Stimulated activated CD4-positive, alpha-beta T cell treated with anti-CD3 and anti-CD28 coated beads, Interleukin-2, amount 100 ng/mL, for 48 hours (primary cell): ENCODE measurements at places on chromosomes 16 and 17.
A peak's percentile ranks its signal among the peaks of the same experiment; 100 is the strongest.

GRCh38 chr17:55463600-55463999, 42.0 kb upstream of the MMD start:
- DNase-seq = no peak

DNA sequence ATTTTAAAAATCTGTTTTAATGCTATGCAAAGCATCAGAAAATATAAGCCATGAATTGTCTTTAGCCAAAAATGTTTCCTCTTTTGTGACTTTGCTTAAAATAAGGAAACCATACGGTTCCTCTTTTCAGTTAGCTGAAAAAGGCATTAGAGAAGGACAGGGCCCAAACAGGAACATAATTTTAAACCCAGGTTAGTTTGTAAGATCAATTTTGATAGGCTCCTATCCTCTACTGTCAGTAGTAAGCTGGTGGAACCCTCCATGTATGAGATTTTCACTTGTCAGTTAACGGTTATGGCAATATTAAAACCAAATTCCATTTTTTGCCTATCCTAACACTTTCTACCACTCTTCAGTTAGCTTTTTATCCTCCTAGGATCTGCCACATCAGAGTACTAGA, 4.3 kb downstream of the EVI2B start:
- no peak for DNase-seq

DNA sequence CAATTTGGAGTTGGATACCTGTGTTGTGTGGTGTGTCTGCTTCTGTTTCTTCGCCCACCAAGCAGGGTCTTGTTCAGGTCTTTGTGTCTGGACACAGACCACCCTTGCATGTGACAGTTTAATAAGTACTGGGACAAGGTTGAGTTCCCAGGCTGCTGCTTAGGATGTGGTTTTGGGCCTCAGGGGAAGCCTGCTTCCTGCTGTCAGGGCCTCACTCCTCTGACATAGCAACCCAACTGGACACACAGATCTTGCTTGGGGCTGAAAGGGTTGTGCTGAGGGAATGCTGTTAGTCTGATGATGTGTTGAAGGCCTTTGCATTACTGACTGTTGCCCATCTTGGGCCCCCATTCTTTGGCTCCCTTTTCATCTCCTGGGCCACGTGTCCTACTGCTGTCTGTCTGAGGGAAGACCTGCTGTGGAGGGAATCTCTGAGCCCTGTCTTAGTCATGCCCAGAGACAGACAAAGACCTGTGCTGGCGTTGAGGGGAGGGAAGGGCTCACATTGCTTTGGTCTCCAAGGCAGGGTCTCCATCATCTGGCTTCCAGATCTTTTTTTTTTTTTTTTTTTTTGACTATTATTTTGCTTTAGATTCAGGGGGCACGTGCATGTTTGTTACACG, 4.7 kb upstream of the TGFB1I1 start:
- DNase-seq = no peak

- no peak for DNase-seq
Measured at GRCh38 chr17:57372156-57372555, 115.8 kb downstream of the MSI2 start.

GRCh38 chr17:32696426-32696825, 180.5 kb downstream of the MYO1D start:
- DNase-seq = no peak

DNA sequence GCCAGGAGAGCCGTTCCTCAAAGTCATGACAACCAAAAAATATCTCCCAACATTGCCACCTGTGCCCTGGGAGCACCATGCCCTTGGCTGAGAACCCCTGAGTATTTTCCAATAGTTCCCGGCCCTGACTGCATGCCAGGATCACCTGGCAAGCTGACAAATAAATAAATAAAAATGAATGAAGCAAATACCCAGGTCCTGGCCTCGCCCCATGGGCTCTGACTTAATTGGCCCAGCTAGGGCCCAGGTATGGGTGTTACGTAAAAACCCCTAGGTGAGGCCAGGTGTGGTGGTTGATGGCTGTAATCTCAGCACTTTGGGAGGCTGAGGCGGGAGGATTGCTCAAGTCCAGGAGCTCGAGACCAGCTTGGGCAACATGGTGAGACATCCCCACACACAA, 2.7 kb upstream of the C16orf74 start:
- no peak for DNase-seq

DNA sequence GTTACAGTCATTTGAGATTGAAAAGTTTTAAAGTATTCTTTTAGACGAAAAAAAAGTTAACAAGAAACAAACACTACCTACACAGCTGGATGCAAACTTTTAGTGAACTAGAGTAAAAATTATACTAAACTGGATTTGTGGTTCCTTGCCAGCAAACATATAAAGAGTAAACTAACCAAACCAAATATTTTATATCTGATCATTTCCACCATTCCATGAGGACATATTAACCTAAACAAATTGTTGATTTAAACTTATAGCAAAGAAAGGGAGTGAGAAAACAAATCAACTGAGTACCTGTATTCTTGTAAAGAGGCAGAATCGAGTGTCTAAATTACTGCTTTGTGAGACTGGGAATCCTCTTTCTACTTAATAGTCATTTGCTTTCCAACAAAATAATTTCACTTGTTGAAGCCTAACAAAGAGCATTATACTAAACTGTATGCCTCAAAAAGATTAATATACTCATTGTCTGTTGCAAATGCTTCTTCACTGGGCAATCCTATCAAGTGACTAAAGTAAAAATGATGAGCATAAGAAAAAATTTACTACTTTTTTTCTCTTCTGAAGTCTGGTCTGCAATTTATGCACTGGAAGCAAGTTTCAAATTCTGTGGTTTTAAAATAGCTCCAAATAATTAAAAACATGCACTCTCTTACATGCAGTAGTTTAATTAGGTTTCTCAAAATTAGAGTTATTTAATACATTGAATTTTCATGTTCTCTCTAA, 37.5 kb downstream of the AKAP10 start:
- no peak for DNase-seq

- DNase-seq = no peak
Measured at GRCh38 chr16:71855937-71856662, 10.3 kb downstream of the ATXN1L start.

GRCh38 chr17:670286-670685, 44.4 kb downstream of the VPS53 start:
- no peak for DNase-seq

DNA sequence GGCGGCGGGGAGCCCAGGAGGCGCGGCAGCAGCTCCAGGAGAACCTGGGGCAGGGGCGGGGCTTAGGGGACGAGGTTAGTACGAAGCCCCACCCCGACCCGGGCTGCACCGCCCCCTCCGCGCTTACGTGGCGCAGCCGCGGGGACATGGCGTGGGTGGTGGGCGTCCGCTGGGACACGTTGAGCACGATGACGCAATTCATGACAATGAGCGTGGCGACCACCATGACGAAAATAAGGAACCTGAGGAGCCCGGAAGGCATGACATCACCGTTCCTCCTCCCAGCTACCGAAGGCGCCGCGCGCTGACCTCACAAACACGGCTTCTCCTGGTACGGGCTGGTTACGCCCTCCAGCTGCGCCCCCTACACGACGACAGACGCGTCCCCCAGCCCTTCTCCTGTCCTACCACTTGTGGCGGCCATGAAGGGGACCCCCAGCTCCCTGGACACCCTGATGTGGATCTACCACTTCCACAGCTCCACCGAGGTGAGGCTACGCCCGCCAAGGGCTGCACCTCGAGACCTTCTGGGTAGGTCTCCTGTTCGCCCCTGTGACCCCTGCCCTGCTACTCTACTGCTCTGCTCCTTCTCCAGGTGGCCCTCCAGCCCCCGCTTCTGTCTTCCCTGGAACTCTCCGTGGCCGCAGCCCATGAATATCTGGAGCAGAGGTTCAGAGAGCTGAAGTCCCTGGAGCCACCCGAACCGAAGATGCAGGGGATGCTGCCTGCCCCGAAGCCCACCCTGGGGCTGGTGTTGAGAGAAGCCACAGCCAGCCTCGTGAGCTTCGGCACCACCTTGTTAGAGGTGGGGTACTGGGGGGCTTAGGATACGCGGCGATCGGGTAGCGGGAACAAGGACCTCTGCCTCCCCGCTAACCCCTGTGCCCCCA, at the start of gene C17orf107:
Gene C17orf107, plus strand, starts transcription at position 196 of the 890 bp plus-strand sequence. Its CDS starts 227 bp downstream, at position 423.
- DNase-seq = peak; percentile 93

DNA sequence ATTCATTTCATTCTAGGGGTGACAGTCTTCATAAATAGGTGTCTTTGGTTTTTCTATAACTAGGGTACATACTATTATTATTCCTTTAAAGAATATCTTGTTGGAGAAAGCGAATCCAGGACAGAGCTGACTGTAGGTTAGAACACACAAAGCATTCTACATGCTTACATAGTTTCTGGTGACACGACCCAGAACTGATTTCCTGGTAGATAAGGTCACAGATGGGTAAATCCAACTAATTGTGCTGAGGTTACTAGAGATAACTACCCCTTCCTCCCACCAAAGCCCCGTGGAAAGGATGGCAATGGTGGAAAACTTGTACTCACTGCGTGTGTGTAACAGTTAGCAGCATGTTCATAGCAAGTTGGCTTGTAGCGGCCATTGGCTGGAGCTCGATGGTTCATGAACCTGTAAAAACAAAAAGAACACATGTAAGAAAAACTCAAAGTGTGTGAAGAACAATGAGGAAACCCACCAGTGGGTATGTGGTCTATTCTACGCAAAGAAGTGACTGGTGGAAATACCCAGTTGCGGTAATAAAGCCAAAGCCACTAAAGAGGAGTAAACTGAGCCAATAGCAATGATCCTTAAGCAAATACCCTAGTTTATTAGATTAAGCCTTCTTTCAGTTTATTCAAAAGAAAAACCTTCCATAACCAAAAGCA, 7.7 kb downstream of the MMD start:
- DNase-seq = no peak

DNA sequence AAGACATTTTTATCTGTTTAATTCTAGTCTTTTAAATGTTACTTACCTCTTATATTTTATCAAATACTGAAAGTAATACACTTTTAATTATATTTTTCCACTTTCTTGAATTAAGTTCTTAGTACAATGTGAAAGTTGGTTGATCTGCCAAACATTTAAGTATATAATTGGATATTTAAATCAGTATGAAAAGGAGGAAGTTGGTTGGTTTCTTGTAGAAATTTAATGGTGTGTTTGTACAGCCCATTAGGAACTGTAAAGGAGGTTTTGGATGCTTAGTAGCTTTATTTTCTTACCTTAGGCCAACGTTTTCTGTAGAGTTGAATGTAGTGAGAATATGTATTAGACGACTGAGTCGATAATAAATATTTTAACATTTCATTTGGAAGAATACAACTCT, 5.4 kb downstream of the NFATC3 start:
- DNase-seq = no peak

DNA sequence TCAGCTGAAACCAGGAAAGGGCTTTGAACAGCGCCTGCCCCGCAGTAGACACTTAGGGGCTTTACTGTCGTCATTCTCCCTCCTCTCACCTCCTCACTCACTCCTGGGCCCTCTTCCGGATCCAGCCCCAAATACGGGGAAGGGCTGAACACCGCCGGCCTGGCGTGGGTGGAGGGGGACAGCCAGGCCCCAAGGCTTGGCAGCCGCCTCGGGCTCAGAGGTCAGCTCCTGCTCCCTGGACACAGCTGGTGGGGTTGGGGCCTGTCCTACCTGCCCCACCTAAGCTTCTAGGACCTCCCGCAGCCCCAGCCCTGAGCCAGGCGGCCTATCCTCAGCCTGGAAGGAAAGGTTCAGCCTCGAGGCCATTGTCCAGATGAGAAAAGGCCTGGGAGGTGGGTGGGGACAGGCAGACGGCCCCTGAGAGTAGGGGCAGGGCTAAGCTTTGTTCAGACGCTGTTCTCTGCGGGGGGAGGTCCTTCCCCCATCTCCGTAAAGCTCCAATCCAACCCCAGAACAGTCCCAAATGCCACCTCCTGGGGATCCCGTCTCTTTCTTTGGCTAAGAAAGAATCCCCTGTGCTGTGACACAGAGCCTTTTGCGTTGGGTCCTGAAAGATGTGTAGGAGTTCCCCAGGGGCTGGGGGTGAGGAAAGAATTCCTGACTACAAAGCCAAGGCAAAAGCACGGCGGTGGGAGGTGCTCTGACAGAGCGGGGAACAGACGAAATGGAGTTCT, 881 bp upstream of the LLGL1 start:
- no peak for DNase-seq

DNA sequence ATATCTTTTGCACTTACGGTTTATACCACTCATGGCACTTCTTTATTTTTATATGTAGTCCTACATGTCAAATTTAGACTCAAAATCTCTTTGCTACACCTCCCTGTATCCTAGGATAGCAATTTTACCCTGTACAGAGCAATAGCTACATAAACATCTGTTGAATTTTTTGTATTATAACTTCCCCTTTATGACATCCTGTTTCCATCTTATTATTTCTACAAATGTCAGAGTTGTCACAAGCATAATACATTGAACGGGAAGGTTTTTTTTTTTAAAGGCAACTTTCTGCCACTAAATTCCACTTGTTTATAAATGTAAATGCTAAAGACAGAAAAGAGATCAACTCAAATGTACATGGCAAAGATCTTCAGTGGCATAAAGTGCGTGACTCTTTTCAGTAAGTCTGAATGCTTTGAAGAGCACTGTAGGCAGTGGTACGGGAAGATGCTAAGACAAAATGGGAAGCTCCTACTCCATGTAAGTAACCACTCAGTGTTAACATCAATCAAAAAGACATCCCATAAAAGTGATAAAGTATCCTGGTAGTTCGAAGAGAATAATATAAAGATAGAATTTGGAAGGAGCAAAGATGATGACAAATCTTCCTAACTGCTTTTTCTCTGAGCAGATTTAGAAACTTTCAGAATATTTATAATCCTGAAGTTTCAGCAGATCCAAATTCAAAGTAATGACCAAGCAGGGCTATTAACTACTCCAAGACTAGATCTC, 26.8 kb downstream of the GNA13 start:
- no peak for DNase-seq

- DNase-seq = no peak
Measured at GRCh38 chr16:66894055-66894454, 13.7 kb downstream of the PDP2 start.

GRCh38 chr16:4290236-4290830, 17.5 kb upstream of the TFAP4 start:
- no peak for DNase-seq

DNA sequence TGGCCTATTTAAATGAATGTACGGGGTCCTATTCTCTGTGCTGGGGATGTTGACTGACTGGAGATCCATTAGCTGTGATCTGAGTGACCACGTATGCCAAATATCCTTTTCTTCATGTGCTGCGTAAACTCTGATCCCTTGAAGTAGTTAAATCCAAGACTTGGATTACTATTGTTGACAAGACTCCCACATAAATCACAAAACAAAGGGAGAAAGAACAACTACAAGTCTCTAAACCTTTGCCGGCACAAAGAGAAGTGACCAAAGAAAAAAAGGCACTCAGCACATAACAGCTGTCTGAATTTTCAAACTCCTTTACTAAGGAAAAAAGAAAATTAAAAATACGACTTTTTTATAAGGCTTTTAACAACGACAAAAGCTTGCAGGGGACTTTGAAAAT, 559.9 kb upstream of the CDH8 start:
- DNase-seq = no peak
